Non-pigmented ciliary epithelial cell (primary cell): ENCODE measurements at places on chromosomes 1 and 21.
A peak's percentile ranks its signal among the peaks of the same experiment; 100 is the strongest.

DNA sequence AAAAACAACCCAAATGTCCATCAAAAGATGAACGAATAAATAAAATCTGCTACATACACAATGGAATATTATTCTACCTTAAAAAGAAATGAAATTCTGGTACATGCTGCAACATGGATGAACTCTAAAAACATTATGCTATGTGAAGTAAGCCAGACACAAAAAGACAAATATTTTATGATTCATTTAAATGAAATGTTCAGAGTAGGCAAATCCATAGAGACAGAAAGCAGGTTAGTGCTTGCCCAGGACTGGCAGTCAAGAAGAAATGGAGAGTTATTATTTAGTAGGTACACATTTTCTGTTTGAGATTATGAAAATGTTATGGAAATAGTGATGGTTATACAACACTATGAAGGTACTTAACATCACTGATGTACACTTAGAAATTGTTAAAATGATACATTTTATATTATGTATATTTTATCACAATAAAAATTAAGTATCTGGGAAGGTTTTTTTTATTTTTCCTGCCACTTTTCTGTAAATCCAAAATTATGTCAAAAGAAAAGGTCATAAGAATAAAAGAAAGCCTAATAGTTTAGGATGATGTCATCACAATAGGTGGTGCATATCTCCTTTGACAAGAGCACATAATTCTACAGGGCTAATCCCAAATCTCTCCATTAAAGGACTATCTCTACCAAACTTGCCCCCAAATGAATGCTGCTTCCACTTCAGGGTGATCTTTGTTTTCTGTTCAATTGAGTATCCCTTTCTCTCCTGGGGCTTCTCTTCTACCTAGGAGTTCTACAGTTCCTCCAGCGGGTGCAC, 40.2 kb upstream of the FCER1A start:
- no peak for DNase-seq

DNA sequence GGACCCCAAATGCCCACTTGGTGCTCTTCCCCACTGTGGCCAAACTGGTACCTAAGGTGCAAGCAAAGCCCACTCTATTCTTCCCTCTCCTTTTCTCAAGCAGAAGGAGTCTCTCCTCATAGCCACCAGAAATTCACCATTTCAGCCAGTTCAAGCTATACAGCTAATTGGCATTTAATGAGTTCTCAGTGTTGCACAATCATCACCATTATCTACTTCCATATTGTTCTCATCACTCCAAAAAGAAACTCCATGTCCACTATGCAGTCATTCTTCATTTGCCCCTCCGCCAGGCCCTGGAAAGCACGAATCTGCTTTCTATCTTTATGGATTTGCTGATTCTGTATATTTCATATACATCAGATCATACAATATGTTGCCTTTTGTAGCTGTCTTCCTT, 9.9 kb upstream of the ATG4C start:
- no peak for DNase-seq

DNA sequence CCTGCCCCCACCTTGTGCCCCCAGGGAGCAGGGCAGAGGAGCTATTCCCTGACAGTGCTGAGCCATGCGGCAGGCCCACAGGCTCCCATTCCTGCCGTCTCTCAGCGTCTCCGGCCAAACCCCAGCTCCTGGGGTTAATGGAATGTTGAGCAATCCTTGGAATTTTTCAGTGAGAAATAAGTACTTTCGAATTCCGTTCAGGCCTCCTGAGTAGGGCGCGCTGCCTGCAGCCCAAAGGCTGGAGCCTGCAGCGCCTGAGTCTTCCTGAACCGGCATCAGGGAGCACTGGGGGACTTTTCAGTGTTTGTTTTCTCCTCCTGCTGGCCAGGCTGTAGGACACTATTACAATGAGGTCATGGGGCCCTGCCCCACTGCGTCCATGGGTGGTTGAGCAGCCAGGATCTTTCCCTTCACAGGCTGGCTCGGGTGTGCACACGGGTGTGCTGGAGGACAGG, 33.3 kb upstream of the CSF1 start:
- peak; percentile 54 for DNase-seq

- no peak for DNase-seq
Measured at GRCh38 chr1:43405219-43405875, 15.6 kb downstream of the SZT2 start.

- no peak for DNase-seq
Measured at GRCh38 chr1:47190857-47191256, 1.0 kb upstream of the PDZK1IP1 start.

DNA sequence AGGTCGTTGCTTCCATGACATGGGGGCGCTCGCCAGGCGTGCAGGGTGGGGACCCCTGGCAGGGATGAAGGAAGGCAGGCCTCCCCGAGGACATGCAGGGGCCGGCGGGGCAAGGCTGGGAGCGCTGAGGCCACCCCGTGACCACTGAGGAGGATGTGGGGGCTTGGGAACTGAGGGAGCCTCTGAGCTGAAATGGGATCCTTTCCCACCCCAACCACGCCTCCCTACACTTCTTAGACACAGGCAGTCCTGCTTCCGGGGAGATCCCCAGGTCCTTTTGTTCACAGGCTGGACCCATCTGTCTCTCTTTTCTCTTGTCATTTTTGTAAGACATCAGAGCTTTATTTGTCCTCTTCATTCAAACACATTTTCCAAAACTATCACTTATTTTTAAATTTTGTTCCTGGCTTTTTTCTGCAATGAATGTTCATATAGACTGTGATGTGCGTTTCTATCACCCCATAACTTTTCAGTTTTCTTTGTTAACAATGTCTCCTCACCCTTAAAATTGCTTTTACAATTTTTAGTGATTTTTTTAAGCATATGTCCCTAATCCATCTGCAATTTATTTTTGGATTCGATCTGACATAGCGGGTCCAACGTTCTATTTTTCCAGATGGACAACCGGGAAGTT, 156.7 kb upstream of the BACE2 start:
- no peak for DNase-seq

DNA sequence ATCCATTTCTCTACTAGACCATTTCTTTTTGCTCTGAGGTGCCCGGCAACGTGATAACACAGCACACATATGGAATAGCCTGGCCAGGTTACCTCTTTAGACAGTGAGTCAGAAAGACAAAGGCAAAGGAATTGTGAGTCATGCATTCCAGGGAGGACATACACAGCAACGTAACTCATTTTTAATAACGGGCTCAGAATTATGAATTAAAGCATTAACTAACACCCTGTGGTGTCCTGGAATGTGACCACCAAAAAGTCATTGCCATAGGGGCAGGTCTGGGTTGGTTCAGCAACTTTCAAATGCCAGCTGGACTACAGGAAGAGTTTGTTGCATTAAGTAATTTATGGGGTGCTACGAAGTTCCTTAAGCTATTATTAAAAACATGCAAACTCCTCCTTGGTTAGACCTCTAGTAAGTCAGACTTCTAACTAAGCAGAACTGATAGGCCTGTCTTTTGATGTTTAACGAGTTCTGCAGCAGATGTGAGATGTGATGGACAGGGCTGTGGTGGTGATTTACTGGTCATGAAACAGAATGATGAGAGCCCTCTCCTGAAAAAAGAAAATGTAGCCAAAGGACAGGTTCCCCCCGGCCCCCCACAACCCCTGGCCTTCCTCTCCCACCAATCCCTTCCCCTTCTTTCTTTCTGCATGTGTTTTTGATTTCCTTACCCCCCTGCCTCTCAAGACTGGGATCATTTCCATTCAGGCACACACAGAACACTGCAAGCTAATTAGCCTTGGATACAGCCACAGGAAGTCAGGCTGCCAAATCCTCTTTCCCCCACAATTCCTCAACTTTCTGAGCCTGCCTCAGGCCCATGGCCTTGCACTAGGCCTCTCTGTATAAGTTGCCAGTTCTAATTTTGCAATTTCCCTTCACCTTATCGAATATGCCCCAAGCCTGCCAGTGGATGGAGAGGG, 88.9 kb upstream of the HAO2 start:
- peak; percentile 85 for DNase-seq

DNA sequence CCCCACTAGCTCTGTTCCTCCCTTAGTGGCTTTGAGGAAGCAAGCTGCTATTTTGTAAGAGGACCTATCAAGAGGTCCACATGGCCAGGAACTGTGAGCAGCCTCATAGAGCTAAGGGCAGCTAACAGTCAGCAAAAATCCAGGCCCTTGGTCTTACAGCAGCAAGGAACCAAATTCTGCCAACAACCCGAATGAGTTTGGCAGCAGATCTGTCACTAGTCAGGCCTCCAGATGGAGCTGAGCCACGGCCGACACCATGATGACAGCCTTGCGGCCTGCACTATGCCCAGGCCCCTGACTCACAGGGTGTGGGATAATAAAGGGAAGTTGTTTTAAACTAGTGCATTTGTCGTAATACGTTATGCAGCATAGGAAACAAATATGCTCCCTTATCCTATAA, 28.0 kb upstream of the H3-3A start:
- DNase-seq = peak; percentile 13

GRCh38 chr1:119316870-119317416, 51.6 kb upstream of the HAO2 start:
- DNase-seq = no peak

DNA sequence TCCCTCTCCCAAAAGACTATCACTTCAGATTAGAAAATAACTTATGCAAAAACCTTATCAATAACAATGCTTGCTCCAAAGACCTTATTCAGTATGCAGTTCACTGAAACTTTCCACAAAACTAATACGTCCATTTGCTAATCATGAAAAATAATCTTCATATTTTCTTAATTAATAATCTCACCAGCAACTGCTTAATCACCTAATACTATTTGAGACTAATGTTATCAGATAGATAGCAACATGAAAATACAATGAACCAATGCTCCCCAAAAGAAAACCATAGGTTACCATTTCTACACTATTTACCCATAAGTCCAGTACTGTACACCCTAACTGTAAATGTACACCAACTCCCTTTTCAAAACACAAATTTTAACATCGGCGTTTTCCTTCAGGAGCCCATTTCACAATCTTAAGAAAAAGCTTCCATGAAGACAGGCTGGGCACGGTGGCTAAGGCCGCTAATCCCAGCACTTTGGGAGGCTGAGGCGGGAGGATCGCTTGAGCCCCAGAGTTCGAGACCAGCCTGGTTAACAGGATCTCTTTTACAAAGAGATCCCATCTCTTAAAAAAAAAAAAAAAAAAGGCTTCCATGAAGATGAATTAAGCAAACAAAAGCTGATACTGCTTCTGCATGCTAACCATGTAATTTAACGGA, 1.7 kb downstream of the GNB1 start:
- no peak for DNase-seq

GRCh38 chr1:202072211-202072765, 50.4 kb upstream of the GPR37L1 start:
- no peak for DNase-seq

DNA sequence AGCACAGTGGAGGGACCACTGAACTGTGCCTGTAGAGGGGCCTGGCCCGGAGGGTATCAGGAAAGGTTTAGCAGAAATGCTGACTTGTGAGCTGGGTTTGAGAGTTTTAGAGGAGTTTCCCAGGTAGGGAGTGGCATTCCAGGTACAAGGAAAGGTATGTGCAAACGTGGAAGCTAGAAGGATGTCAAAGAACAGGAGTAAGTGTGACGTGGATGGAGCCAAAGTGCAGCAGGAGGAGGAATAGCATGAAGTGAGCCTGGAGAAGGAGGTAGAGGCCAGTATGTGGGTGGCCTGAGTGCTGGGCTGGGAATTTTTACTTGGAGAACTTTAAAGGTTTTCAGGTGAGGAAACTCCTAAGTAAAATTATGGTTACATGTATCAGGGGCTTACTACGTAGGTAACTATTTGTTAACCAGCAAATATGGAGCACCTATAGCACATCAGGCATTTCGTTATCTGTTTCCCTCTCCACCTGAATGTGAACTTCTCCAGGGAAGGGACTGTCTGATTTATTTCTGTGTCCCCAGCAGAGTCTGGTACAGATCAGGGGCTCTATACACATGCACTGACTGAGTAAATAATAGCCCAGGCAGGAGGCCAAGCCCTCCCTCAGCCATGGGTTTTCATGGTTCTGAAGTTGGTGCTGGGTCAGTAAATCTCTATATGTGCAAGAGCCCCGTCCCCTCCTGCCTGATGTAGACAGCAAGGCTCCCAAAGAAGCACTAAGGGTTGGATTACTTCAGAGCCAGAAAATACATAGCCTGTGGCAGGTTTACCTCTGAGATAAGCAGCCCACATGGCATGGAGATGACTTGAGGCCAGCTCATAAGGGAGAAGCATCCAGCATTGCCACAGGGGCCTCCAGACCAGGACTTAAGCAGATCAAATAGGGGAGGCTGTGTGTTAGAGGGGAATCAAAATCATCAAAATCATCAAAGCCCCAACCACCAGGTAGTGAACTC, 43.4 kb downstream of the CDCP2 start:
- DNase-seq = no peak

DNA sequence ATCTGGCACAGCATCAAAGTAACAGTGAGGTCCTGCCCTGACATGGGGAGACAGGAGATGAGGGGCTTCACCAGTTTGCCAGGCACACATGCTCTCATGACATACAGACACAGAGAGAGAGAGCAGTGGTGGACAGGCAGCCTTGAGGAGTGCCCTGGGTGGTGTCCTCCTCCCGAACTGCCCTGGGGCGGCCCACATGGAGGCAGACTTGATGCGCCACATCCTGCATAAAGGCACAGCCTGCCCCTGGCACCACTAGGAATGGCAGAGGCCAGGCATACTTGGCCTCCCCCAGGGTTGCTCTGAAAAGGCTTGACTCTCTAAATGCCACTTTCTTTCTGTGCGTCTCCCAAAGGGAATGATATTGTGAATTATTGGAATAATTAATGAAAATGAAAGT, 67.5 kb downstream of the SPAG17 start:
- DNase-seq = no peak

GRCh38 chr1:37883671-37884070, 24.3 kb upstream of the MTF1 start:
- DNase-seq = no peak

DNA sequence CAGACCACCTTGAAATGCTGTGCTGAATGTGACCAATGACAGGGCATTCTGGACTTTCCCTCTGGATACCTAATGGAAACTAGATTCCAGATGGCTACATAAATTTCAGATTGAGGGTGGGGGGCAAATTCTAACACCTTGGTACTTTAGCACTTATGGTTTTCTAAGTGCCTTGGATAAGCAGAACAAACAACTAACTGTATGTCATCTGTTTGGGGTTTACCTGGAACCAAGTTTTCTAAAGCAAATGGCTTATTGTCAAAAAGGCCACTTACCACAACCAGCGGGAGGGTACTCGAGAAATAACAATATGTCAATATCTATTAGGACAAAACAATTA, 39.1 kb downstream of the GPR3 start:
- no peak for DNase-seq

DNA sequence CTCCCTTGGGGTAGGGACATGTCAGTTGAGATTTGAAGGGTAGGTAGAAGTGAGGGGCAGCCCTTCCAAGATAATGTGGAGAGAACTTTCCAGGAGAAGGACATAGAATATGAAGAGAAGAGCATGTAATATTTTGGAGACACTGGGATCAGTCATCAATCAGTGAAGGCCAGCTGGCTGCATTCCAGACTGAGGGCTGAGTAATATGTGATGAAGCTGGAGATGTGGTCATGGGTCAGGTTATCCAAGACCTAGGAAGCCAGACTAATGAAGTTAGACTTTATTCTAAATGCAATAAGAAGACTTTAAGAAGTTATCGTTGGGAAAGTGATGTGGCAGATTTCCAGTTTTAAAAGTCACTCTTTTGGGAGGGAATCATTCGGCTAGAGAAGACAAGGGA, 262.0 kb downstream of the HMCN1 start:
- peak; percentile 65 for DNase-seq

- no peak for DNase-seq
Measured at GRCh38 chr1:246169019-246169418, 338.1 kb downstream of the SMYD3 start.
